ENCODE measurements at places on chromosomes 1 and 21. TPM values are rescaled to one million over a fixed set of nuclear protein-coding genes. Genes with fewer than 3 reads are reported as not detected.

CAMK2N1 gene
- total RNA-seq, result 1.5 TPM

DNA sequence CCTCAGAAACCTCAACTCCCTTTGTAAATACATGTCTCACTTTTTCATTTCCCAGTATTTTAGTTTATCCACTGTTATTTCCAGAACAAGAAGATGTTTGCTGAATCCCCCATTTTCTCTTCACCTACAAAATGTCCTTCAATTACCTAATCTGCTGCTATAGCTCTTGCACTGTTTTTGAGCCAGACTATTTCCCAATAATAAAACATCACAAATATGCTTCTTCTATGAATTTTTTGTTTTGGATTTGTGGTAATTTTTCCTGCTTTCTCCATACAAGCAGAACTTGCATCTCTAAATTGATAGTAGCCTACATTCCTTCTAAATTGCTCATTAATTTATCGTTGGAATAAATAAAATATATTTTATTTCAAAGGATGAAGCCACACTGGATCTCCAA lies 199.6 kb upstream of the C1orf87 start:
- H3K27me3 ChIP-seq, result no peaks in the 10 kb centered on the region
- H3K4me3 ChIP-seq, result no peak overlapping the region
- no peak overlapping the region for H3K27ac ChIP-seq
- no peaks in the 10 kb centered on the region for H3K4me1 ChIP-seq
- no peak for DNase-seq

- H3K27me3 ChIP-seq, result no peaks in the 10 kb centered on the region
- H3K4me3 ChIP-seq, result no peak overlapping the region
- H3K36me3 ChIP-seq, result no peaks in the 10 kb centered on the region
- no peak for DNase-seq
- H3K4me1 ChIP-seq, result peaks cover 8% of the 10 kb centered on the region
These were observed 136.9 kb downstream of the PSMG1 start for GRCh38 chr21:39046236-39046916.

KRTAP19-1 gene
- total RNA-seq, result not detected

CD1B gene
- not detected for total RNA-seq

DNA sequence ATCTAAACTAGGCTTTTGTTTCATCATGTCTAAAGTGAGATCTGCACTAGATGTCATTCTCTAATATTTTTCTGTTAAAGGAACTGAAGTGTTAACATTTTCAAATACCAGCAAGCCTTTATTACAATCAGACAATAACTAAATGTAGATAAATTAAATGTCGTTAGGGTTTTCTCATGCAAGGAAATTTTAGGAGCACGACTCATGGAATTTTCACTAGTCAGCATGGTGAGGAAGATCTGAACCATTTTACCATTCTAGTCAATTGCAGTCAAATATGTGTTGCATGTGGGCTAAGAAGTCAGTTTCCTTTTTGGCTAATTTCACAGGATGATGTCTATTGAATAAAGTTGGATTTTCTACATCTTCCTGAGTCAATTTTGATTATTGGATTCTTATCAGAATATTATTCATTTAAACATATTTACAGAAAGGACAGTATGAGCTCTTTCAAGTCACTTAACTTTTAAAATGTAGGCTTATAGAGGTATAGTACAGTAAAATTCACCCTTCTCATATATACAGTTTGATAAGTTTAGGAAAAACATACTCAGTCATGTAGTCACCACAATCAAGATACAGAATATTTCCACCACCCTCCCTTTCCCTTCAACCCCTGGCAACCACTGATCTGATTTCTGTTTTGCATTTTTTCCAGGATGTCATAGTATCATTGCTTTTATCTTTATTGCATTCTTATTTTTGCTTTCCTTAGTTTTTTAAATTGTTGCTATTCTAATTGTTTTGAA lies 9.2 kb downstream of the GCSAML start:
- H3K4me1 ChIP-seq, result no peaks in the 10 kb centered on the region
- DNase-seq, result peak; percentile 39
- H3K27me3 ChIP-seq, result no peaks in the 10 kb centered on the region
- H3K36me3 ChIP-seq, result no peaks in the 10 kb centered on the region

DNA sequence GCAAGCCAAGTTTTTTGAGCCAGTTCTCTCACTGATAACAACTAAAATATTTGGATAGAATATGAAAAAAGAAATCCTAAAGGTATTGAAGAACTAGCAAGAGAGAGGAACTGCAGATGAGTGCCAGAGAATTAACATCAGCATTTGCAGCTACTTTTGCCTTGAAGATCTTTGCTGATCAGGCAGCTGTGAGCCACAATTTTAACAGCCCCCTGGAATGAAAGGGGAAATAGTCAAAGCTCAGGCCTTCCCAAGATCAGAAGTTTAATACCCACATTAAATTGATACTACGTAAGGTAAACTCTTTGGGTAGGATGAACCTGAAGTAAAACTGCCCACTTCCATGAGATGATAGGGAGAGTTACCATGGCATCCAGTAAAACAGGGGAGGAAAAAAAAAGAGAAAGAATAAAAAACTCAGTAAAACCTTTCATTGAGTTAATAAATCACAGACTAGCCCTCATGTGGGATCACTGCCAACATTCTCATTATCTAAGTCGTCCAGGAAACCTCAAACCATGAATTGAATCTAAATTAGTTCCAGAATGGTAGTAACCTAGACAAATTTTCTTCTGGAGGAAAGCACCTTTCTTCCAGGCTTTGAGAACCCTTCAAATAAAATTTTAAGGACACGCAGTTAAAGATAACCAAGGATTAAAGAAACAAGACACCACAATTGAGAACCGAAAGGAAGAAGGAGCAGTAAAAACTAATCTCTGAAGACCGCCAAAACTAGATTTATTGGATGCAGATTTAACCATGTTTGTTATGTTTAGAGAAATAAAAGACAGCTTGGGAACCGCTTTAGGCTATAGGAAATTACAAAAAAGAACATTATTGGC lies 28.3 kb downstream of the SCP2 start:
- H3K36me3 ChIP-seq, result peaks cover 4% of the 10 kb centered on the region
- H3K27me3 ChIP-seq, result no peaks in the 10 kb centered on the region
- no peak overlapping the region for H3K4me3 ChIP-seq
- peak; percentile 53 for DNase-seq

GRCh38 chr21:28337315-28337714 lies 655.4 kb downstream of the LTN1 start:
- peak overlapping the region; percentile 81 for H3K27ac ChIP-seq
- no peak for DNase-seq
- H3K4me1 ChIP-seq, result peaks cover 38% of the 10 kb centered on the region
- no peaks in the 10 kb centered on the region for H3K27me3 ChIP-seq

DNA sequence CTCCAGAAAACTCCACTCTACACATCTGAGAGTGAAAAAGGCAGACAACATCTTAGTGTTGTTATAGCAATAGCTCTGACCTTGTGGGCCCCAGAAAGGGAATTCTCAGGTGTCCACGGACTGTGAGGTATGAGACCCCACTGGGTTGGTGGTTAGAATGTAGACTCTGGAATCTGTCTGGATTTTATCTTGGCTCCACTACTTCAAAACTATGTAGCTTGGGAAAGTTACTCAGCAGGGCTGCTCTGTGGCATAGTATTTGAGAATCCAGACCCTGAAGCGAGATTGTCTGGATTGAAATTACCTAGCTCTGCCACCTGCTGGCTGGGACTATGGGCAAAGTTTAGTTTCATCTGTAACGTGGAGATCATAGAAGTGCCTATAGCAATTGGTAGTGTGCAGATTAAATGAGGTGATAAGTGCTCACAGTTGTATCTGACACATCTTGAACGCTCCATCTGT lies 25.8 kb downstream of the PRDM2 start:
- no peak for DNase-seq
- H3K36me3 ChIP-seq, result no peaks in the 10 kb centered on the region
- no peak overlapping the region for H3K27ac ChIP-seq
- no peaks in the 10 kb centered on the region for H3K4me1 ChIP-seq

KCNA3 gene
- total RNA-seq, result not detected

DNA sequence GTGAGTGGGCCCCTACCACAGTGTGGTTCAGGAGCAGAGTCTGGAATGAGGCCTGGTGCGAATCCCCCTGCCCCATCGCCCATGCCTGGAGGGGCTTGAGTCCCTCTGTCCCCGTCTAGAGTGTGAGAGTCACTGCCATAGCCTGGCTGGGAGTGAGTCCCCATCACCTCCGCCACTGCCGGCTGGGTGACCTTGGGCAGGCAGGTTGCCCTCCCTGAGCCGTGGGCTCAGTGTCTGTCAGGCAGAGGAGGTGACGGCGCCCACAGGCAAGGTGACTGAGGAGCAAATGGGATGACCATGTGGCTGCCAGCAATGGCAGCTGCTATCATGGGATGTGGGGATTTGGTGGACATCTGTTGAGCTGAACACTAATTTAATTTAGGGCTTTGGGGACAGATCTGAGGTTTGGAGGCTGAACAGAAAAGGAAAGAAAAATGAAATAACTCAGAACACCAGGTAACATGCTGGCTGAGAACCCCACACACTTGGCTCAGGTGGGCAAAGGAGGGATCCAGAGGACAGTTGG lies 38.1 kb upstream of the GPR153 start:
- no peaks in the 10 kb centered on the region for H3K4me1 ChIP-seq
- no peak overlapping the region for H3K27ac ChIP-seq
- DNase-seq, result no peak
- H3K27me3 ChIP-seq, result no peaks in the 10 kb centered on the region
- peaks cover under 1% of the 10 kb centered on the region for H3K36me3 ChIP-seq

- no peaks in the 10 kb centered on the region for H3K36me3 ChIP-seq
- no peaks in the 10 kb centered on the region for H3K4me1 ChIP-seq
- H3K4me3 ChIP-seq, result no peak overlapping the region
- no peaks in the 10 kb centered on the region for H3K27me3 ChIP-seq
These were observed 12.8 kb downstream of the ZNF678 start for GRCh38 chr1:227576189-227576588.

- no peaks in the 10 kb centered on the region for H3K36me3 ChIP-seq
- DNase-seq, result no peak
- H3K27me3 ChIP-seq, result no peaks in the 10 kb centered on the region
- H3K27ac ChIP-seq, result no peak overlapping the region
These were observed 78.9 kb downstream of the DENND1B start for GRCh38 chr1:197696372-197696771.

ZNF648 gene
- total RNA-seq, result not detected

TSPAN1 gene
- 1.1 TPM for total RNA-seq

DNA sequence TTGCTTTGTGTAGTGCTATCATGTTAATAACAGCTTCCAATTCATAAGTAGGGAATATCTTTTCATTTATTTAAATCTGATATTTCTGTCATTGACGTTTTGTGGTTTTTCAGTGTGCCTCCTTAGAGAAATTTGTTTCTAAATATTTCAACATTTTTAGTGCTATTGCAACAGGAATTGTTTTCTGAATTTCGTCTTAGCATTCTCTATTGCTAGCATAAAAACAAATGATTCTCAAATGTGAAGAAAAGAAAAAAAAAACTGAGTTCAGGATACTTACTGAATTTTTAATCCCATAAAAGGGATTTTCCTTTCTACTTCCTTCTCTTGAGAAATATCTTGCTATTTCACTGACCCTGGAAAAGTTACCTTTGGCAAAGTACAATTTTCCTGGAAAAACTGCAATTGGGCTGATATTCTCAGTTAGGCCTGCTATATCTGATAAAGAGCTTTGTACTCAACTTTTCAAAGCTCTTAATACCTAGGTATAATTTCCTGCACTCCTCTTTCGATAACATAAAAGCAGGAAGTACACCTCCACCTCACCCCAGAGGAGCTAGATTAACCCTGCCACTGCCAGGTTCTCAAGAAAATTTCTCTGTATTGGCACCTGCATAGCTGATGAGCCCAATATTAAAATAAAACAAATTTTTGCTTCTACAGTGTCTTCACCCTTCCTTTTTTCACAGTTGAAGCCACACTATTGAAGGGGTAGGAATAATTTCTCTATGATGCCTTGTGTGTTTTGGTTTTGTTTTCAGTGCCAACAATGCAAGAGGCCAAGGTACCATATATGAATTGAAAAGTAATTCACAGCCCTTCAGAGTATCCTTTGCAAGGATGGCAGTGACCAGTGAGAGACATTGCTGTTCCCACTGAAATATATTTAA lies 35.6 kb downstream of the PTPN14 start:
- peaks cover 73% of the 10 kb centered on the region for H3K4me1 ChIP-seq
- peak overlapping the region; percentile 51 for H3K27ac ChIP-seq
- H3K36me3 ChIP-seq, result peaks cover 6% of the 10 kb centered on the region
- no peak overlapping the region for H3K4me3 ChIP-seq

DNA sequence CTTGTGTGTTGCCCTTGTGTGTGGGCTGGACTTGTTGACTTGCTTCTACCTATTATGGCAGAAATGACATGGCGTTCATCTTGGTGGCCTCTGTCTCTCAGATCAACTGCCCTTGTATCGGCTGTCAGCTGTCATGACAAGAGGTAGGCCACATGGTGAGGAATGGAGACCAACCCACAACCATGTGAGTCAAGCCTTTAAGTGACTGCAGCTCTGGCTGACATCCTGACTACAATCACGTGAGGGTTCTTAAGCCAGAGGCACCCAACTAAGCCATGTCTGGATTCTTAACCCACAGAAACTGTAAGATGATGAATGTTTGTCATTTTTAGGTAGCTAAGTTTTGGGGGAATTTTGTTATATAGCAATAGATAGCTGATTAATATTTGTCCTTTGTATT lies 82.1 kb downstream of the KCND3 start:
- no peaks in the 10 kb centered on the region for H3K4me1 ChIP-seq
- no peak overlapping the region for H3K27ac ChIP-seq
- no peak for DNase-seq

NPHS2 gene
- total RNA-seq, result not detected

DNA sequence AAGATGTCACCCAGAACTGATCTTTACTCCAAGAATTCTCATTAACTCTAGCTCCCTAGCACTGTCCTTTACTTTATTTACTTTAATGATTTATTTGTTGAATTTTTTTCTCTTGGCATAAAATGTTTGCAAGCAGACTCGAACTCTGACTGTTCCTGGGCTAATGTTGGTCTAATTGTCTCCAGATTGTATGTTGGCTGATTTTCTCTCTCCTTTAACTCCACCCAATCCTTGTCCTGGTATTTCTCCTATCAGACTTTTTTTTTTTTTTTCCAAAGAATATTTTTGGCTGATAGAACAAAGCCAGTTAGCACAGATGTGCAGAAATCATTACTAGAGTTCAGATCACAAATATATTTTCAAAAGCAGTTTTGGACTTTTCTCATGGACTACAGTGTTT lies 82.6 kb downstream of the ATF6 start:
- no peak for DNase-seq
- no peak overlapping the region for H3K4me3 ChIP-seq
- H3K4me1 ChIP-seq, result peaks cover 4% of the 10 kb centered on the region
- no peak overlapping the region for H3K27ac ChIP-seq
- H3K27me3 ChIP-seq, result no peaks in the 10 kb centered on the region
- H3K36me3 ChIP-seq, result peaks cover 9% of the 10 kb centered on the region

Measured in osteoblast (primary cell).